ENCODE measurements at places on chromosomes 11 and 22.
A peak's percentile ranks its signal among the peaks of the same experiment; 100 is the strongest.

GRCh38 chr11:2088746-2089535 lies 50.2 kb downstream of the IGF2 start:
- DNase-seq = no peak

DNA sequence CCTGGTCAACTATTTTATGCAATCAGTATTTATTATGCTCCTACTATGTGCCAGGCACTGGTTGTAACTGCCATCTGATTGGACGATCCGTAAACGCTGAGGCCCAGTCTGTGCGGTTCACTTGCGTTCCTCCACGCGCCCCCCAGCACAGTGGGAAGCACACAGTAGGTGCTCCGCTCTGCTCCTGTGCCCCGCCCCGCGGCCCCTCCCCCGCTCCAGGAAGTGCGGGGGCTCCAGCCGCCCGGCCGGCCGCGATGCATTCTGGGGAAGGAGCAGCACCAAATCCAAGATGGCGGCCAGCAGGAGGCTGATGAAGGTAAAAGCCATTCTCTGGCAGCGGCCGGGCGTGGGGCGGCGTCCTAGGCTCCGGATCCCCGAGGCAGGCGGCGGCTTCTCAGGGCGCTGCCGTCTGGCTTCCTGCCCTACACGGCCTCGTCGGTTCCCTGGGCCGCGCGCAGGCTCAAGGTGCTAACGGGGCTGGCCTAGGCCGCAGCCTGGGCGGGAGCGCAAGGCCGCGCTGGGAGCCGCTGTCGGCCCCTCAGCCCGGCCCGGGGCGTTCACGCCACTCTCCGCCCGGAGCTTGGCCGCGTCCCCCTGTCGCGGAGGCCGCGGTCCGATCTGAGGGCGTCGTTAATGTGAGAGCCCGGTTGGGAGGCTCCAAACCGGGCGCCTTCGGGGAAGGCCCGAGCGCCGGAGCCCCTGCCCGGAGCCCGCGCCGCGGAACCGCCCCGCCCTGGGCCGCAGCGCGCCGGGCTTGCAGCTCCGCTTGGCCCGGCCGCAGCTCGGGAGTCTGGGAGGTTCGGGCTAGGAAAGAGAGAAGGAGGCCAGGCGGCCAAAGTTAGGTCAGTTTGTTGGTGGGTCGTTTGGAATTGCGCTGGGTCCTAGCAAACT lies at the start of gene UBE2L3:
UBE2L3 (plus strand) TSS at position 259 of the 891 bp plus-strand sequence; CDS start at position 290, 31 bp downstream.
- DNase-seq = peak; percentile 89

DNA sequence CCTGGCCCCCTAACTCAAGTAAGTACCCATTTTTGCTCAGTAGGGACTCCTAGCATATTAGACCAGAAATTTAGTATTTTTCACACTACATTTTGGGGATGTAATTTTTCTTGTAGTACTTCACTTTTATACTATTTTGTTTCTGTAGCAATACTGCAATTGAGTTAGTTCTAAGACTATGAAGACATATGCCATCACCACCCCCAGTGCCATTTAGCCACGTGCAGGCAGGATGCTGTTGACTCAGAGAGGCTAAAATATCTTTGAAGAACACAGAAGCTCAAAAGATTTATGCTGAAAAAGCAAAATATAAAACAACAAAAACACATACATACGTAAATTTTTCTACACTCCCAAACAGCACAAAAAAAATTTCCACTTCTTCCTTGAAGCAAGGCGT lies 29.1 kb upstream of the DLAT start:
- no peak for DNase-seq

GRCh38 chr11:917426-917825 lies 6.8 kb upstream of the CHID1 start:
- DNase-seq = no peak

DNA sequence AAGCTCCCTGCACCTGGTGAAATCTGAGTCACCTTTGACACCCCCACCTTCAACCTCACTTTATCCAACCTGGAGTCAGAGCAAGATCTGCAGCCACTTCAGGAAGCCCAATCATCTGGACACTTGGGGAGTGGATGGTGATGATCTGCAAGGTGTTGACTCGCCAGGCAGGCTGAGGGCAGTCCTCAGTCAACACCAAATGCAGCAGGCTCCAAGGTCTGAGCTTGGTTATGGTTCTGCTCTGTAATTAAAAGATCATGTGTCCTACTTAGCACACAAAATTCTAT lies 446.9 kb downstream of the BRD1 start:
- no peak for DNase-seq

GRCh38 chr11:126997196-126997595 lies 3.4 kb downstream of the KIRREL3 start:
- DNase-seq = no peak

GRCh38 chr11:119258180-119258579 lies 52.0 kb downstream of the CBL start:
- DNase-seq = no peak

GRCh38 chr22:19565382-19566278 lies 41.4 kb upstream of the CLDN5 start:
- no peak for DNase-seq

GRCh38 chr11:121467471-121467870 lies 14.7 kb upstream of the SORL1-AS1 start:
- no peak for DNase-seq

DNA sequence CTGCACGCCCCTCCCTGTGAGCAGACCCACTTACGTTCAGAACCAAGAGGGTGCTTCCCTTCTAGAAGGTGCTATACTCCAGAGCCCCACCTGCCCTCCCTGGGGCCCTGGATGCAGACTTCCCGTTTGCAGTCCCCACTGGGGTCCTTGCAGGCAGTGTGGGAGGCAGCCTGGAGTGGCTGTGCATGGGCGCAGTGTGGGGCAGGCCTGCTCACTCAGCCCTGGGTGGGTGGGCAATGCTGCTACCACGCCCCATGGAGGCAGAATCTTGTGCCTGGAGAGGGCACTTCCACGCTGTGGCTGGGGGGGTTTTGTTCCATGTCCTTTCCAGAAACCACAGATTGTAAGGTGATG lies 116.2 kb downstream of the KCNQ1OT1 start:
- no peak for DNase-seq

- DNase-seq = no peak
Measured at GRCh38 chr11:45809456-45810395, 4.8 kb downstream of the SLC35C1 start.

DNA sequence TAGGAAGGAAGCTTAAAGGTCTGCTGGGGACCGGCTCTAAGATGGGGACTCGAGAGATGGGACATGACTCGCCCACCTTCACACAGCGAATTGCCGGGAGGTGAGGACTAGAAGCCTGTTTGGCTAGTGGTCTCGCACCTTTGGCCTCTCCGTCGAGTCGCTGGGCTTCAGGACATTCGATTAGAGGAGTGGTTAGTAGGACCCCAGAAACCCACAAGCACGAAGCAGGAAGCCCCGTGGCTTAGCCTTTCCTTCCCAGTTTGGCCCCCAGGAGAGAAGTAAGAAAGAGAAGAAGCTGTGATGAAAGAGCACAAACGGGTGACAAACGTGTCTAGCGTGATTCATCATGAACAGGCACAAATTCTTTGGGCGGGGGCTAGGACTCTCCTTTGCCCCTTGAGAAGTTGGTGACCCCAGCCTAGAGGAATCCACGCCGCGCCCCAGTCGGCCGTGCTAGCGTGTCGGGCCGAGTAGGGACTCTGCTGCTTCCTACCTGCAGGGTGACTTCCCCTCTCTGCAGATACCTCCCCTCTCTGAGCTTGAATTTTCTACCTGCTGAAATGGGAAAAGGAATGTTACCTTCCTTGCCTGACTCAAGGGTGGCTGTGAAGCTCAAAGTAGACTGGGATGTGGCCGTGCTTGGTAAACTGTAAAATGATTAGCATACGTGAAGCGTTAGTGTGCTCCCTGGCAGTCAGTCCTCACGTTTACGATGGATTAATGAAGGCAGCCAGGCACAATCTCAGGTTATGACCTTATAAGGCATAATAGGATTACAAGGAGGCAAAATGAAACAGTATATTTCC lies 1.1 kb upstream of the ADM start:
- peak; percentile 71 for DNase-seq

GRCh38 chr11:92138296-92138695 lies 86.3 kb upstream of the FAT3 start:
- DNase-seq = no peak

DNA sequence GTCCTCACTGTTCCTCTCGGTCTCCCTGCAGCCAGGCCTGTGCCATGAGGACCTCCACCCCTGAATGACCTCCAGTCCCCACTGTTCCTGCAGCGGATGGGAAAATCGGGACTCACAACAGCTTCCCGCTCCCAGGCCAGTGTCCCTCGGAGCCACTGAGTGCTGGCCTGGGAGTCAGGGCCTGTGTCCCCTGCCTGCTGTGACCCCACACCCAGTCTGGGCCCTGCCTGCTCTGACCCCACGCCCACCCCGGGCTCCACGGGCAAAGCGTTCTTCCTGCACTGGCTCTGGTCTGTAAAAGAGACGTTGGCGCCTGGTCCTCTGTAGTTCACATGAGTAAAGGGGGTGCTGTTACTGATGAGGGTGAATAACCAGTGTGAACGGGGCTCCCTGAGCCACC lies 73.0 kb upstream of the SHISAL1 start:
- no peak for DNase-seq

- no peak for DNase-seq
Measured at GRCh38 chr11:64474680-64475079, 115.7 kb downstream of the RPS6KA4 start.

- DNase-seq = no peak
Measured at GRCh38 chr22:39954584-39955055, 5.6 kb upstream of the TMA7B start.

DNA sequence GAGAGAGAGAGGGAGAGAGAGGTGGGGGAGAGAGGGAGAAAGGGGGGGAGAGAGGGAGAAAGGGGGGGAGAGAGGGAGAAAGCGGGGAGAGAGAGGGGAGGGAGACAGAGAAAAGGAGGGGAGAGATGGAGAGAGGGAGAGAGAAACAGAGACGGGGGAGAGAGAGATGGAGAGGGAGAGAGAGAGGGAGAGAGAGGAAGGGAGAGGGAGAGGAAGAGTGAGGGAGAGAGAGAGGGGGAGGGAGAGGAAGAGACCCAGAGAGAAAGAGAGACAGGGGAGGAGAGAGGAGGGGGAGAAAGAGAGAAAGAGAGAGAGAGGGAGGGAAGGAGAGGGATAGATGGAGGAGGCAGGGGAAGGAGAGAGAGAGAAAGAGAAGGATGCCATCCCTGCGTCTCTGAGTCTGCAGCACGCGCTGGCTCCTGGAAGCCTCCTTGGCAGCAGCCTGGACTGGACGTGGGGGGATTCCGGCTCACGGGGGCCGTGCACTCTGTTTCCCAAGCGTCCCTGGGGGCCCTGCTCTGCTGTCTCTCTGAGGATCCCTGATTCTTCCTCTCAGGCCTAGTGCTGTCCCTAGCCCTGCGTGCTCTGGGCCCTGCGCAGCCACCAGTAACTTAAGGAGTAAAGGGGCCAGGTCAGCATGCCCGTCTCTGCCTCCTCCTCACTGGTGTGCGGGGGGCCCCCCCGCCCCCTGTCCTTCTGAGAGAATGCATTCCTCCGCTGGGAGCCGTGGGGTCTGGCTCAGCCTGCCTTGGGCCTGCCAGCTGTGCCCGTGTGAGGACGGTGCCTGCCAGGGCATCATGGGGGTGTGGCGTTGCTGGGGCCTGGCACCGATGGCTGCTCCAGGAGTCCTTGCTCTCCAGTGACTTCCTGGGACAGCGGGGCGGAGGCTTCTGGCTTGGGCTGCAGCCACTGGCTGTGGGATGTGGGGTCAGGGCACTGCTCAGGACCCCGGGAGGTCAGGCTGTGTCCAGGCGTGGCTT lies 429.5 kb downstream of the TBC1D22A start:
- DNase-seq = peak; percentile 26

GRCh38 chr11:116910847-116911246 lies 73.4 kb upstream of the APOA1 start:
- no peak for DNase-seq

GRCh38 chr11:65811764-65812475 lies 21.8 kb upstream of the SNX32 start:
- no peak for DNase-seq

GRCh38 chr11:44335052-44335760 lies 25.3 kb upstream of the ALX4 start:
- no peak for DNase-seq

GRCh38 chr11:19196432-19196831 lies 5.4 kb downstream of the CSRP3 start:
- no peak for DNase-seq

DNA sequence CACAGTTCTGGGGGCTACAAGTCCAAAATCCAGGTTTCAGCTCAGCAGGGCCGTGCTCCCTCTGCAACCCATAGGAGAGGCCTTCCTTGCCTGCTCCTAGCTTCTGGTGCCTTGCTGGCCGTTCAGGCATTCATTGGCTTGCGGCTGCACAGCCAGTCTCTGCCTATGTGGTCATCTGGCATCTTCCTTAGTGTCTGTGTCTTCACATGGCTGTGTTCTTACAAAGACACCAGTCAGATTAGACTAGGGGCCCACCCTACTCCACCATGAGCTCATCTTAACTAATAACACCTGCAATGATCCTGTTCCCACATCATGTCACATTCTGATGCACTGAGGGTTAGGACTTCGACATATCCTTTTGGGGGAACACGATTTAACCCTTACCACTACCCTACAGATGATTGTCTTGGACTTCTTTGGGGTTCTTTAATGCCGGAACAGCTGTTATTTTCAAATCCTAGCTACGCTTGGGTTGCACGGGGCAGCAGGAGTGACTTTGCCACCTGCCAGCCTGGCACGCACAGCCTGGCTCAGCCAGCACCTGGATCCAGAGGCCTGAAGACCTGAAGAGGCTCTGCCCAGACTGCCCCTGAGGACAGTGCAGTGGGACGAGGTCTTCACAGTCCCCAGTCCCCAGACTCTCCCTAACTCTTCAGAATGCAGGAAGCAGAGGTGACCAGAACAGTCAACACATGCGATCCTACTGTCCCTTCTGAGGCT lies 7.7 kb upstream of the NEAT1 start:
- DNase-seq = no peak

GRCh38 chr11:78085972-78086371 lies 6.3 kb upstream of the NDUFC2 start:
- no peak for DNase-seq

GRCh38 chr11:62682518-62682917 lies 3.6 kb upstream of the UBXN1 start:
- no peak for DNase-seq

GRCh38 chr11:35031867-35032266 lies 107.1 kb upstream of the CD44 start:
- DNase-seq = no peak

DNA sequence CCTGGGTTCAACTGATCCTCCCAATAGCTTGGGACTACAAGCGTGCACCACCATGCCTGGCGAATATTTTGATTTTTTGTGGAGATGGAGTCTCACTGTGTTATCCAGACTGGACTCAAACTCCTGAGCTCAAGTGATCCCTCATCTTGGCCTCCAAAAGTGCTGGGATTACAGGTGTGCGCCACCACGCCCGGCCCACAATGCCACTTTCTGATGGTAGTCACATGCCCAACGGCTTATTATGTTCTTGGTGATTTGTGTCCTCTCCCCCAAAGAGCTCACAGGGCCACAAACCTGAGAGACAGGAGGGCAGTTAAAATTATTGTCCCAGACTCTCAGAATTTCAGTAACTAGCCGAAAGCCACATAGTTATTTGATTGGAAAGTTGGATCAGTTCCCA lies 9.6 kb downstream of the GRIK4 start:
- no peak for DNase-seq

DNA sequence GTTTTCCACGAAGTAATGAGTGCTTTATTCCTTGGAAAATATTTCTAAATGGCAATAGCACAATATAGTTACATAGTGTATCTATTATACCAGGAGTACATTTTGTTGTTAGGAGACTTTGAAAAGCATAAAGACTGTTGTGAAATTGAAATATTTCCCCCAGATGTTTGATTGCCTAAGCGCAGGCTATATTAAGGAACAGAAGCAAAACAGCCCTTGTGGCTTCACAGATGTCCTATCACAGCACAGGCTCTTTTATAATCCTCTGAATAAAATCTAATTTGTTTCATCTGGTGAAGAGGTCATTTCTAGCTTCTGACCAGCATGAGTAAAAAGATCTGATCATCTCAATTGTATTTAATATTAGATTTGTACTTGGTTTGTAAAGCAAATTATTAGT lies 48.2 kb downstream of the BSX start:
- no peak for DNase-seq
